ENCODE measurements at places on chromosomes 6 and 20.
A peak's percentile ranks its signal among the peaks of the same experiment; 100 is the strongest.

GRCh38 chr6:149045404-149045803, 272.1 kb upstream of the TAB2 start:
- DNase-seq, result no peak

DNA sequence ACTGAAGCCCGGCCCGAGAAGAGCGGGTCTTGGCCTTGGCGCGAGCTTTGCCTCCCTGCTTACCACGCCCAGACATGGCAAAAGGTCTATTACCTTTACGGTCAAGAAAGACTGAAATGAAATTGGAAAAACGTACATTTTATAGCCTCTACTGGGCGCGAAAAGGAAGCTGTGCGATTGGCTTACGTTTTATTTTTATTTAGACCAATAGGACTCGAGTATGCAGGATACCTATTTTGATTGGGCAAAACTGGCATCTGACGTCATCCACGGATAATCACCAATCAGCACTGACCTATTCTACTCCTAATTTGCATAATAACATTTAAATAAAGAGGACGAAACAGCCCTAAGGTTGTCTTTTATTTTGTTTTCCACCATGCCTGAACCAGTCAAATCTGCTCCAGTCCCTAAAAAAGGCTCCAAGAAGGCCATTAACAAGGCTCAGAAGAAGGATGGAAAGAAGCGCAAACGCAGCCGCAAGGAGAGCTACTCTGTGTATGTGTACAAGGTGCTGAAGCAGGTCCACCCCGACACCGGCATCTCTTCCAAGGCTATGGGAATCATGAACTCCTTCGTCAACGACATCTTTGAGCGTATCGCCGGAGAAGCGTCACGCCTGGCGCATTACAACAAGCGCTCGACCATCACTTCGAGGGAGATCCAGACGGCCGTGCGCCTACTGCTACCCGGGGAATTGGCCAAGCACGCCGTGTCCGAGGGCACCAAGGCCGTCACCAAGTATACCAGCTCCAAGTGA, 97.4 kb downstream of the OR2B2 start:
- peak; percentile 98 for DNase-seq

DNA sequence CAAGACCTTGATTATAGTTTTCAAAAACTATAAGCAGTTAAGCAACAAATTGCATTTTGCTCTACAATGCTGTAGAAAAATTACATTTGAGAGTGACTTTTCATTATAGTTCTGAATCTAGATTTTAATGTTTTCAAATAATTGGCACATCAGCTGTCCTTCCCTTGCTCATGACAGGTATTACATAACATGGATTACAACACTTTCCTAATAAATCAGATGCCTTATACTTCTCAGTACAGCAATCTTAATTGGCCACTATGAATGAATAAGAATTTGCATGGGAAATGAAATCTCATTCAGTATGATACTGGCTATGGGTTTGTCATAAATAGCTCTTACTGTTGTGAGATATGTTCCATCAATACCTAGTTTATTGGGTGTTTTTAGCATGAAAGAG, 29.9 kb downstream of the HSF2 start:
- DNase-seq, result no peak

DNA sequence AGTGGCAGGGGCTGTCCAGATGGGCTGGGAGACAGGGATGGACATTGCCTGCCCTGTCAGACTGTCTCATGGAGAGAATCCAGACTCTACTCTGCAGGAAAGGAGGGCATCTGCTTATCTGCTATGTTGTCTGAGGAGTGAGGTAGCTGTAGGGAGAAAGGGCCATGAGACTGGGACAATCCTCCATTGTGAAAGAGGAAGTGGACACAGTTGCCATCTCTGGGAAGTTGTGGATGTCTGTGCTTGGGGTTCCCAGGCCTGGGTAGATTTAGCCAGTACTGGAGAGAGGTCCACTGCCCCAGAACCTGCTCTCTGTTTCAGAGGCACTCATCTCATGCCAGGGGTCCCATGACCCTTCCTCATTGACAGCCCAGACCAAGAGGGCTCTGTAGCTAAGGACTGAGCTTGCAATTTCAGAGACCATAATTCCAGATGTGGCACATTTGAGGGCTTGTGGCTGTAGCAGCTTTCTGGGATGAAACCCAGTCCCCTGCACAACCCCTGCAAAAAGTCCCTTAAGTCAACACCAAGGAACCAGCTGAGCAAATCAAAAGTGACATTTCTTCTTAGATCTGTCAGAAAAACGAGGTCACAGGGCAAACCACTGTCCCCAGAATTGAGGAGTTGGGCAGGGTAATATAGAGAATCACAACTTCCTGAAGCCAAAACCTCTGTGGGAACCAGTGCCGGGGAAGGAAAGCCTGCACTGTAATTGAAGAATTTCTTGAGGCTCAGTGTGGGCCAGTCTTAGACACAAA, 4.1 kb upstream of the SIRPG start:
- no peak for DNase-seq

- no peak for DNase-seq
These were observed 733.3 kb upstream of the SLC35B3 start for GRCh38 chr6:9168669-9169068.

GRCh38 chr6:31952140-31952805, 6.4 kb downstream of the CFB start:
- peak; percentile 53 for DNase-seq

- no peak for DNase-seq
These were observed 627.3 kb upstream of the SLC35B3 start for GRCh38 chr6:9062596-9062995.

DNA sequence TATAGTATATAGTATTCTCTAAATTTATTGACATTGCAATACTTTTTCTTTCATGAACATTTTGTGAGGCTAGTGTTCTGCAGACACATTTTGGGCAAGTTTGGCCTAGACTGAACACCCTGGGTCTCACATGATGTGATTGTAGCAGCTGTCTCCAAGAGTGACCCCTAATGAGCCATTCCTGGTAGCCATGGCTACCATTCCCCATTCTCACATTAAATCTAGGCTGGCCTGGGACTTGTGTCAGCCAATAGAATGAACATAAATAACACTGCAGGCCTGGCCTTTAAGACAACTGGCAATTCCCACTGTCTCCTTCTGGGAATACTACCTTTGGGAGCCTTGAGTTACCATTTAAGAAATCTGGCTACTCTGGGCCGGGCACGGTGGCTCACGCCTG, 38.0 kb upstream of the TASP1 start:
- no peak for DNase-seq

- DNase-seq, result no peak
These were observed 14.3 kb upstream of the GOPC start for GRCh38 chr6:117616391-117617209.

GRCh38 chr6:42915732-42916131, at the start of gene PTCRA:
Gene PTCRA (plus strand): TSS chr6:42916053. CDS start chr6:42916070, 17 bp downstream.
- no peak for DNase-seq

Measured in HFFc6 (cell line).